Activated gamma-delta T cell (primary cell): ENCODE measurements at places on chromosomes 11 and 22.
A peak's percentile ranks its signal among the peaks of the same experiment; 100 is the strongest.

DNA sequence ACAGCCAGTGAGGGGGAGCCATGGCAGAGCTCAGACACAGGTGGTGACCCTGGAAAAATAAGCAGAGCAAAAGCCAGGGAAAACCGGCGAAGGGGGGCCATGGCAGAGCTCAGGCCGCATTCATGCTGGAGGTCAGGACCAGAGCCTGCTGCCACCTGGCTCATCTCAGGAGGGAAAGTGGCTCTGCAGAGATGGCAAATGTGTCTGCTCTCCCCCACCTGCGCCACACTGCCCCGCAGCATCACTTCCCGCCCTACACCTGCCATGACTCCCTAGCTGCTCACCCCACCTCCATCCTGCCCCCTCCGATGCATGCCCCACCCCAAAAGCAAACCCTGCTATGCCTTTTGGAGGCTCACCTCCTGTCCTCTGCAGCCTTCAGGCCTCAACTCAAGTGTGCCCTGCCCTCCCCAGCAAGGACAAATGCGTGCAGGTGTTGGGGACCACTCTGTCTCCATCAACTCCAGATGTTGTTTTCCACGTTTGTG, 123.2 kb upstream of the FGF3 start:
- no peak for DNase-seq

DNA sequence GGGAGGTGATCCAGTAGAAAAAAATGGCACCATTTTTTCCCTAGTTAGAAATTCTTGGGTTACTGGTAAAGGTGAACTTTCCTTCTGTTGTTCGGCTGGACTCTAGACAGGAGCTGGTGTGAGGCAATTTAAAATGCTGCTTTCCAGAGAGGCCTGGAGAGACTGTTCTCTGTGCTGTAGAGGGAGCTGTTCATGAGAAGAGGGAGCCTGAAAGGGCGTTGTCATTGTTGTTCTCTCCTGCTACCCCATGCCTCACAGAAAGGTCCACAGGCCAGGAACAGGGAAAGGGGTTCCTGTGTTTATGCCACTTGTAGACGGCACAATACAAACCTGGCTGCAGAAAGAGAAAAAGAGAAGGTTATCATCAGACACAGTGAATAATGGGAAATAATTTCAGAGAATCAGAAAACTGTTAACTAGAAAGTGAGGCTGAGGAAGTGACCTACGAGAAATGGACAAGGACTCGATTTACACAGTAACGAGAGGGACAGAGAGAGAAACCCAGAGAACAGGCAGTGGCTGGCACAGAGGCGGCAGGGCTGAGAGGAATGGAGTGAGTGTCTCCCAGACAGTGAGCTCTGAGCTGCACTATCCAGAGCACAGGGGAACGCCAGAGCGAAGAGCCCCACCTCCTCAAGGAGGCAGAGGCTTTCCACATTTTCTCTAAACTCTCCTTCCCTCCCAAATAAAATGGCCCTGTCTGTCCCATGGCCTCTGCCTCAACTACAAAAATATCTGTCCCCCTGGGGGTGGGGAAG, 109.2 kb downstream of the RRM1 start:
- no peak for DNase-seq

GRCh38 chr11:18471995-18472394, 16.3 kb downstream of the LDHAL6A start:
- no peak for DNase-seq

GRCh38 chr22:28791841-28792490, 8.4 kb downstream of the XBP1 start:
- DNase-seq, result no peak

DNA sequence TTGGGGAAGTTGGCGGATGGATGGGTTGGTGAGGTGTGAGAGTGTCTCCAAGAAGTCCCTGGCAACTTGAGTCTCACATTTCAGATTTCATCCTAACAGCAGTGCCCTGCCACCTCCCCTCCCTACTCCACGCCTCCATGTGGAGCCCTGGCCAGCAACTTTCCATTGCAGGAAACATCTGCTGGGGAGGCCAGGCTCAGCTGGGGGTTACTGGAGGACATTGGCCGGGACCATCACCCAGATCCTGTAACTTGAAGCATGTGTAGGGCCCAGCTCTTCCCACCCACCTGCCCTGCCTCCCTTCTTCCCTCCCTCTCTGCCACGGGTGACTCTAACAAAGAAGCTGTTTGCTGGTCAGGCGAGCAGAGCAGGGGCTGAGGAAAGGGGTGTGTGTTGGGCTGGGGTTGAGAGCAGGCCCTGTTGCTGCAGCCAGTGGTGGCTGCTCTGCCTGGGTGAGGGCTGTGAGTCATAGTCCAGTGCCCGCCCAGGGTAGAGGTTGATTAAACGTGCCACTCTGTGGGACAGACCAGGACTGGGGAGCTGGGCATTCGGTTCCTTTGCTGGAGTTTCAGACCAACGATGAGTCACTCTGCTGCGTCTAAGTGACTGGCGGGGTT, 64.0 kb downstream of the SCN3B start:
- no peak for DNase-seq

DNA sequence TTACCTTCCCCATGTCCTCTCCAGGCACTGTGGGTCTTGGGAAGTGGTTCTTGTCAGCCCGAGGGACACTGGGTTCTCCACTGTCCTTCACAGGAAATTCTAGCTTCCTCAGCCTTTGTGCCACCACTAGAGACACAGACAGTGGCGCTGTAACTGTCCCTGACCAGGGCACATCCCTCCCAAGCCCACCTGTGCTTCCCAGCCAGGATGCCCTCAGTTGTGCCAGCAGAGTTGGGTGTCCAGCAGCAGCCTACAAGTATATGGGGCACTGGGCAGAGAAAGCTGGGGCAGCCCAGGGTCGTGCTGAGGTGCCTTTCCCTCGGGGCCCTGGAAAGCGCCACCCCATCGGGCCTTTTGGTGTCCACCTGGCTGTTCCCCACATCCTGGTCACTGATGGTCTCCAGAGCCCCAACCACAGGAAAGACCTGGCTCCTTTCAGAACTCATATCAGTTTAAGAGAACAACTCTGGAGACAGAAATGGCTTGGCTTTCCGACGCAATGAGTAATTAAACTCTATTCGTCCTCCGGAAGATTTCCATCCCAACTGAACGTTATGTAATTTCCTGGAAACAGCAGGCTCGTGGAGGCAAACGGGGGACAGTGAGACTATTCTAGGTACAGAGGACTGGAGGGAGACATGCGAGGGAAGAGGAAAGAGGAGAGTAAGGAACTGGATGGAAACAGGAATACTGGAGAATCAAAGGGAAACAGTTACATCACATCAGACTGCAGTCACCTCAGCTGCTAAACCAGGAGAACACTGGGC, 28.6 kb downstream of the PPP2R1B start:
- DNase-seq, result no peak

- no peak for DNase-seq
Observed at GRCh38 chr11:115170133-115170815, 333.9 kb downstream of the CADM1 start.

- no peak for DNase-seq
Observed at GRCh38 chr11:95352733-95353346, 121.8 kb upstream of the SESN3 start.

- DNase-seq, result no peak
Observed at GRCh38 chr22:48749555-48750227, 1078.0 kb downstream of the BRD1 start.

DNA sequence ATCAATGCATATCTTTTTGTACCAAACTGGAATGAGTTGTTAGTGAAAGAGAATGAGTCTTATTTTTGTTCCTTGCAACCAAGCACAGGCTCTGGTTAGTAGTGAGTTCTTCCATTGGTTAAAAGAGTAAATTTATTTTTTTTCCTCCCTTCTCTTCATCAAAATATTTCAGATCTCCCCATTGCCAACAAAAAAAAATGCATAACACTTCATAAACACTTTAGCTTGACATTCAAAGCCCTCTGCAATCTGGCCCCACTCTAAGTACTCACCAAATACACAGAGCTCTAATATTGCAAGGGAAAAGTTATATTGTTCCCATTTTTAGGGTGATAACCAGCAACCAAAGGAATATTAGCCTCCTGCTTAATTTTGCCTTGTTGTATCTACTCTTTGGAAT, 333.0 kb upstream of the LUZP2 start:
- no peak for DNase-seq

DNA sequence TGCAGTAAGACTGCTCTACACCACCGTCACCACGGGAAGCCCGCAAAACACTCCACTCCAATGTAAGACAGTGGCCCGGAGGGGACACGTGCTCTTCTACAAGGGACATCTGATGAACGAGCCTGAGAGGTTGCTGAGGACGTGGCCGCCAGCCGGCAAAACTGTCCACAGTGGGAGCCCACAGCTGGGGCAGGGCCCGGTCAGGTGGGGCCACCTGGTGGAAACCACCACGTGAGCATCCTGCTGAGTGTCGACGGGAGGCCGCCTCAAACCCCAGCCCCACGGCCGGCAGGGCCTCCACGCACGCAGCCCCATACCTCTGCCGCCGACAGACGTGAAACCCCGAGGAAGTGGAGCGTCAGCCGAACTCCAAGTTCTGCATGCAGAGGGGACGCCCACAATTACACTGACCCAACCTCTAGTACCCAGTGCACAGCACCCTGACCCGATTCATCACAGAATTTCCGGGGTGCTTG, 42.6 kb downstream of the BRD1 start:
- no peak for DNase-seq

GRCh38 chr11:45023065-45023365, 72.3 kb upstream of the TP53I11 start:
- DNase-seq, result no peak

- DNase-seq, result no peak
Observed at GRCh38 chr22:20241579-20242392, 26.3 kb downstream of the RTN4R start.

DNA sequence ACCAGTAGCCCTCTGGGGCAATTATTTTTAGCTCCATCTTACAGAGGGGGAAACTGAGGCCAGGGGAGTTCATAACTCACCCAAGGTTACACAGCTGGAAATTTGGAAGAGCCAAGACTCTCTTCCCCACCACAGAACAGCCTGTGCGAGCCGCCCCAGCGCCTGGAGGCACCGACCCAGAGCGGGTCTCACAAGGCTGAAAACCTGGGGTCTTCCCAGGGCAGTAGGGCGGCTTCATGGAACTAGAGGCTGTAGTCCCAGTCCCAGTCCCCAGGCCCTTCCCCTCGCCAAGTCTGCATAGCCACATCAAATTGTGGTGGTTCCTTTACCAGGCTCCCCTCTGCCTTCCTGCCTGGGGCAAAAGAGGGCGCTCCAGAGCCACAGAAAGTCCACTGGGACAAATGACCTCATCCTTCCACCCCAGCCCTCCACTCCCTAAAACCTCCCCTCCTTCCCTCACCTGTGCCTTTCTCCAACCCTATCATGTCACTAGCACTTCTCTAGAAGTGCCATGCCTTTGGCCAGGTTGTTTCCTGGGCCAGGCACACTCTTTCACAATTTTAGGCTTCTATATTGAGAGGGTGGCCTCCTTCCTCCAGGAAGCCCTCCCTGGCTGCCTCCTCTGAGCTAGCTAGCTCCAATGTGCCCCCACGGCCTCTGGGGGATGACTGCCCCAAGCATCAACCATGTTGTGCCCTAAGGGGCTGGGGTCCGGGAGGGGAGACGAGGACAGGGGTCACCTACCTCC, 15.2 kb upstream of the CDC42EP1 start:
- no peak for DNase-seq

DNA sequence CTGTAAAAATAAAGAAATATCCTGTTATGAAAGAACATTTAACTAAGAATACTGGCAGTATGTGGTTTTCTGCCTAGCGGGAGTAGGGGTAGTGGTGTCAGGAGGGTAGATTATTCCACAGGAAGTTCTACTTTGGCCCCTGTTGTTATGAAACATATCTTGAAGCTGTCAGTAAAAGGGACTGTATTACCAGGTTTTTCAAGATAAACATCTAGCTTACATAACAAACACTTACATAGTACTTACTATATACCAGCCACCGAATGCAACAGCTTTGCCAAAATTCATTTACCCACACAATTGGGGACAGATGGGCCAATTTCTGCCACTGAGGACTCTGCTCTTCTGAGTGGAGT, 3.7 kb downstream of the TMEM123 start:
- no peak for DNase-seq

- no peak for DNase-seq
Observed at GRCh38 chr11:12377106-12377823, at the start of gene PARVA. TSS of gene PARVA (plus strand) at chr11:12377571. CDS start at chr11:12377648, 77 bp downstream.

DNA sequence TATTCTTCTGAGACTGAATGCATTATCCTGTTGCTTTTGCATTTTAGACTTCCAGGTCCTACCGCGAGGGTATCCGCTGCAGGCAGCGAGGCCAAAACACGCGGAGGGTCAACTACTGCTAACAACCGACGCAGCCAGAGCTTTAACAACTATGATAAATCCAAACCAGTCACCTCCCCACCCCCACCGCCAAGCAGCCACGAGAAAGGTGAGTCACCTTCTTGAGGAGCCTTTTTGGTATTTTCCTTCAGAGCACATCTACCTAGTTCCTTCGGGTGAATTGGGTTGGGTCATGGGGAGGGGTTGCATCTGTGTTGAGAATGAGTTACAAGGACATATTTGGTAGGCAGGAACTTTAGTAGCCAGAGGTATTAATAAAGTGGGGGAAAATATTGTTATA, 179.8 kb downstream of the NAV2 start:
- DNase-seq, result no peak

DNA sequence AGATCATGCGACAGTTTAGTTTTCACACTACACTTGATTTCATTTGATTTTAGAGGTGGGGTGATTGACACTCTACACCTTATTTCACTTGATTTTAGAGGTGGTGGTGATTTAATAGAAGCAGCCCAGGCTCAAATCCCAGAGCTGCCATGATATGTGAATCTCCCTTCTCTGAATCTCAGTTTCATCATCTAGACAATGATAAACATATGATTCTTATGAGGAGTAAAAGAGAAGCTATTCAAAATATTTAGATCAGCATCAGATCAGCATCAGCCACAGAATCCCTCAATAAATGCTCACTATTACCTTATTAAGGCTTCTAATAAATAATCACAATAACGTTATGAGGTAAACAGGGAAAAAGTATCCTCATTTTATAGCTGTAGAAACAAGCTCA, 98.8 kb downstream of the MSANTD4 start:
- DNase-seq, result no peak

GRCh38 chr22:47130883-47131631, 368.6 kb downstream of the TBC1D22A start:
- DNase-seq, result no peak

- peak; percentile 58 for DNase-seq
Observed at GRCh38 chr11:134360050-134360835, 28.5 kb downstream of the GLB1L2 start.

GRCh38 chr11:128105511-128105910, 481.8 kb downstream of the ETS1 start:
- DNase-seq, result no peak

DNA sequence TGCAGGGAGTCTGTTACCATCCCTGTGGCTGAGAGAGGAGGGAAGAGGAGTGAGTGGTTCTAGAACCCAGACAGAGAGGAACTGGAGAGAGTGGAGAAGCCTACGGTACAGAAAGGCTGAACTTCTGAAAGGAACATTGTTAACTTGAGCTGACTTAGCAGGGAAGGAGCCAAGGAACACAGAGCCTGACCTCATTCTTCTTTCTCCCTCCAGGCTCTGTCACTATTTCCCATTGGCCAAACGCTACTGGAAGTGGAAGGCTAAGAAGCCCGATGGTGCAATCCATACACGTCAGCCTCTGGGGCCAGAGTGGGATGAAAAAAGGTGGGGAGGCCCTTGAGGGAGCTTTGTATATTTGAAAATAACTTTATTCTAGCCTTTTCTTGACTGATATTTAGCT, 16.5 kb upstream of the WT1 start:
- DNase-seq, result no peak
